Stimulated activated CD8-positive, alpha-beta memory T cell treated with anti-CD3 and anti-CD28 coated beads, Interleukin-4, amount 100 ng/mL, for 1 hour (primary cell): ENCODE measurements at places on chromosomes 2 and 18.

GRCh38 chr18:50679056-50679455, 119.2 kb downstream of the MAPK4 start:
- DNase-seq, result no peak

- no peak for DNase-seq
These were observed 24.9 kb downstream of the CCNT2 start for GRCh38 chr2:134943540-134943939.

DNA sequence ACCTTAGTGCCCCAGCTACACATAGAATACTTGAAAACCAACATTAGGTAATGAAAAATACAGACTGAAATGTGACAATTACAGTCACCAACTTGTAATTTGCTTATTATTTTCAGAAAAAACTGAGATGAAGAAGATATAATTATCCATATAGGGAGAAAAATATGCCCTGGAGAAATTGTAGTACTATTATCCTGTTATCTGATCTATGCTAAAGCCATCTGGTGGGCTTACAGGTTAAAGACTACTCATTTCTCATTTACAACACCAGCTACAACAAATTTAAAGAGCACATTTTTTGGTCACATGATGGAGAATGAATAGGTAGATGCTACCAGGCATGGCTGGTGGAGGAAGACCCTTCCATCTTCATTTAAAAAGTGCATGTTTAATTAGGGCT, 79.6 kb upstream of the NYAP2 start:
- no peak for DNase-seq

- no peak for DNase-seq
These were observed 6.4 kb downstream of the LGALSL start for GRCh38 chr2:64460330-64460729.

DNA sequence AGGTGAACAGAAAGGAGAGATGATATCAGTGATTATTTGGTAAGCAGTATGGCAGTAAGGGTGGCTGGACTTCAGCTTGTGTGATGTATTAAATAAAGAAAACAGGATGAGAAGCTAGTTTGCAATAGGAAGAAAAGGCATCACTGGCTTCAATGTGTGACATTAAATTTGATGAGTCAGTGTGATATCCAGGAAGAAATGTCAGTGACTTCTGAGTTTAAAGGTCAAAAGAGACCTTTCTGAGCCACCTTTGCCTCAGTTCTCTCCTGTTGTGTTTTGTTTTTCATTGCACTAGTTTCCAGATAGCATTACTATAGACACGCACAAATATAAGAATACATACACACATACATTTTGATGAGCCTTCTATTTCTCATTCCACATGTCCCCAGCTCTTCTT, 105.6 kb downstream of the PIGN start:
- no peak for DNase-seq
